ENCODE measurements at places on chromosomes 13 and 19.

- no peak for DNase-seq
These were observed 442 bp downstream of the REXO1 start for GRCh38 chr19:1847684-1848398.

- no peak for DNase-seq
These were observed 1.5 kb downstream of the C3 start for GRCh38 chr19:6718741-6719539.

DNA sequence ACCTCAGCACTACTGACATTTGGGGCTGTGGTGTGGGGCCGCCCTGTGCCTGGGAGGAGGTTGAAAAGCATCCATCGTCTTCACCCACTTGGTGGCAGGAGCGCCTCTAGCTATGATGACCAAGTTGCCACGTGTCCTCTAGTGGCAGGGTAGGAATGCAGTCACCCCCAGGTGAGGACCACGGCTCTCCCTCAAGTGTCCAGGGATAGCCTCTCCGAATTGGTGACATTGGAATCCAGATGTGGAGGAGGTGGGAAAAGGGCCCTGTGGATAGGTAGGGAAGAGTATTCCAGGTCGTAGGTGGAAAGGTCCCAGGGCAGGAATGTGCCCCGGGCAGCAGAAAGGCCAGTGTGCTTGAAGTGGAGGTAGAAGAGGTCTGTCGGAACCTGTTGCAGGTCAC is 37.6 kb downstream of the ARHGEF18 start:
- DNase-seq = no peak

GRCh38 chr13:113147206-113147605 is 11.2 kb upstream of the PROZ start:
- DNase-seq = no peak

DNA sequence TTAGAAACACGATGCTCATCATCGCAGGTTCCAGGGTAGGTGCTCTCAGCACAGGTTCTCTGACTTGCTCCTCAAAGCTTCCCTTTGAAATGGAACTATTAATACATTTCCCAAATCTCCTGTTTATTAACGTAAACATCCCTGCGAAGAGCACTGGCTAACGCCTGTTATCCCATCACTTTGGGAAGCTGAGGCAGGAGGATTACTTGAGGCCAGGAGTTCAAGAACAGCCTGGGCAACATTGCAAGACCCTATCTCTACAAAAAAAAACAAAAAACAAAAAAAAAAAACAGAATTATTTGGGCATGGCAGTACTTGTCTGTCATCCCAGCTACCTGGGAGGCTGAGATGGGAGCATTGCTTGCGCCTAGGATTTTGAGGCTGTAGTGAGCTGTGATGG is 18.7 kb downstream of the CEACAM16 start:
- DNase-seq = no peak

GRCh38 chr13:90256746-90257145 is 1090.7 kb upstream of the MIR17HG start:
- no peak for DNase-seq

DNA sequence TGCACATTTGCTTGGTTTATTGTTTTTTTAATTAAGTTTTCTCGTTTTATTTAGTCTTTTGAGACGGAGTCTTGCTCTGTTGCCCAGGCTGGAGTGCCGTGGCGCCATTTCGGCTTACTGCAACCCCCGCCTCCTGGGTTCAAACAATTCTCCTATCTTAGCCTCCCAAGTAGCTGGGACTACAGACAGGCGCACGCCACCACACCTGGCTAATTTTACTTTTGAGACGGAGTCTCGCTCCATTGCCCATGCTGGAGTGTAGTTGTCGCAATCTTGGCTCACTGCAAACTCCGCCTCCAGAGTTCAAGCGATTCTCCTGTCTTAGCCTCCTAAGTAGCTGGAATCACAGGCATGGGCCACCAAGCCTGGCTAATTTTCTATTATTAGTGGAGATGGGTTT is 1.3 kb downstream of the RPS9 start:
- DNase-seq = no peak
